ENCODE measurements at places on chromosomes 11 and 22. TPM values are rescaled to one million over a fixed set of nuclear protein-coding genes. Genes with fewer than 3 reads are reported as not detected.

Gene PIM3
- total RNA-seq = 38.2 TPM

Gene OR56A1
- not detected for total RNA-seq

Gene SLC22A8
- total RNA-seq = not detected

Gene HBG2
- total RNA-seq = not detected
